NCI-H748 treated with DMSO at 0.1 percent for 48 hours (cell line): ENCODE measurements at places on chromosomes 12 and 14.
A peak's percentile ranks its signal among the peaks of the same experiment; 100 is the strongest.

DNA sequence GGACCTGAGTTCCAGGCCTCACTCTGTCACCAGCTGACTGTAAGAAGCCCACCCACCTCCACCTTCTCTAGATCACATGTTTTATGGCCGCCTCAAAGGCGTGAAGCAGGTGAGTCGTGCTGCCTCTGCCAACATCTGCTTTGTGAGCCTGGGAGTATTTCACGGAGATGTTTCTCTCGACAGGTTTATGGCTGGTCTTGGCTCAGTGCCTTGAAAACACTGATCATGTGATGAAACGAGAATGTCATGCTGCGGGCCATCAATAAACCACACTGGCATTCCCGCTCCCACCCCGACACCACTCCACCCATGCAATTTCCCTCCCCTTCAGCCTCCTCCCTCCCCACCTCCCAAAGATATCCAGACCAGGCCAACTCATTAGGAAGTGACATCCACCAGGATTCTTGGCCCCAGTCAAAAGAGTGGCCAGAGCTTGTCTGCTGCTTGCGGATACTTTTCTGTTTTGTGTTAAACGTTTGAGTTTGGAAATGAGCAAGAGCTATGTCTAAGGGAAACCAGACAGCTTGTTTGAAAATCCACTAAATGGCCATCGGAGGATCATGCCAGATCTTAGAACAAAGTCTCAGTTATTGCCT is 53.8 kb upstream of the NTF3 start:
- no peak for DNase-seq

GRCh38 chr14:54627540-54628363 is 60.8 kb downstream of the SAMD4A start:
- DNase-seq: no peak

GRCh38 chr14:96267336-96267735 is 11.3 kb downstream of the BDKRB1 start:
- no peak for DNase-seq

DNA sequence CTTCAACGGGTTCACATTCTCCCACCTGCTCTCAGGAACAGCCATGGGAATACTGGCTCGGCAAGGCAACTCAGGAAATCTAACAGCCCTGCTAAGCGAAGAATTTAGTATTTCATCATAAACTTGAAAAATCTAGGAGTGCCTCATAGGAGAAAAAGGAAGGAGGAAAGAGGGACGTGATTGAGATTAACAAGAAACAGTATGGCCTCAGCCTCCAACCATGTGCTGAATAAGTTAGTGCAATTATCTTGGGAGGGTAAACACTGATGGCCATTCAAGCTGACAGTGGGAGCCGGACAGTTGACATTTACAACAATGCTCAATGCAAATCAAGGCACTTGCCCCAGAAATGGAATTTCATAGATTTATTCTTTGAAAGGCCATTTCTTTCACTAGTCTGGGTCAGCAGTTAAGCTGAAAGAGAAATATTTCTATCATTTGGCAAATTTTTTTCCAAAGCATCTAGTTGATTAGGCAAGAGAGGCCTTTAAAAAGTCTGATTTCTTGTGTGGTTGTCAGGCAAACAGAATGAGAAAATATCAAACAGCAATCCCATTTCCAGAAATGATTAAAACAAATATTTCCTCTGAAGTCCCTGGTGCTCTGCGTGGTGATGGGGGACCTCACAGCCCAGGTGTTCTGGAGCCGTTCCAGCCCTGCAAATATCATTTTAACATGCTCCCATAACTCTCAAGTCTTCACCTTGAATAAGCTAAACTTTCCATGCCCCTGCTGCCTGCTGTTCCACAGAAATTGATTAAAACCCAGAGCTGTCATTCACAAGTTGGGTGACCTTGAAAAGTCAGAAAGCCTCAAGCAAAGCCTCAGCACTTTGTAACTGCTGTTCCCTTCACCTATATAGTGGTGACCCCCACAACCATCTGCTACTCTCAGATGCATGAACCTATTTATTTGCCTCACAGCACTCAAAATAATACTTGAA is 121.6 kb downstream of the PHLDA1 start:
- peak; percentile 74 for DNase-seq

- DNase-seq: no peak
Measured at GRCh38 chr12:91778091-91778832, 367.4 kb downstream of the BTG1 start.

DNA sequence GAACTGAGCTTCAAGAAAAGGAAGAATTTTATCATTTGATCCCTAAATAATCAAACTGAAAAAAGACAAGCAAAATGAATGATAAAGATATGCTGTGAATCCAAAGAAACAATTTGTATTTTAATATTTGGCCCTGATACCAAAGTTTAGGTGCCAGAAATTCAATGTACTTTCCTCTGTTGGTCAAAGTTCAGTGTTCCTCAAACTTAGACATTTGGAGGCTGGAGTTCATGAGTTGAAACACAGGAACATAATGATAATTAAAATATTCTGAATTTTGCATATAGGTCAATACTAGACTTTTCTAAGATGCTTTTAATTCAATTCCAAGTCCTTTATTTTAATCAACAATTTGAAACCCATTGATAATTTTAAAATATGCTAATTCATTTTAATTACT is 1007.7 kb upstream of the ATXN7L3B start:
- DNase-seq: no peak

- DNase-seq: no peak
Measured at GRCh38 chr14:73216030-73216429, 21.3 kb upstream of the PAPLN start.
